ENCODE measurements at places on chromosomes 12 and 14.

DNA sequence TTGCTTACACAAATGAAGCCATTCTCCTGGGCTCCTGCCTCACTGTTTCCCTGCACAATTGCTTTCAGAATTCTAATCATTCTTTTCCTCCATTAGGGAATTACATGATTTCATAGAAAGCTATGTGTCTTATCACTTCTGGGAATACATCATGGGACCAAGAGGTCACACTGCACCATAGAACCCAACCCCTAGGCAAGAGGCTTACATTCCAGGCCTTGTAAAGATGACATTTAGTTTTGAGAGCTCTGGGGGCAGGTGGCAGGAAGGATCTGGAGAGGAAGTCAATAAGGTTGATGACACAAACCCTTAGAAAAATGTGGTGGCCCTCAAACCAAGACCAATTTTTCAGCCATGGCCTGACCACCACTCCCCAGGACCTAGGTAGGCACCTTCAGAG lies 57.1 kb downstream of the NUAK1 start:
- no peak for DNase-seq

DNA sequence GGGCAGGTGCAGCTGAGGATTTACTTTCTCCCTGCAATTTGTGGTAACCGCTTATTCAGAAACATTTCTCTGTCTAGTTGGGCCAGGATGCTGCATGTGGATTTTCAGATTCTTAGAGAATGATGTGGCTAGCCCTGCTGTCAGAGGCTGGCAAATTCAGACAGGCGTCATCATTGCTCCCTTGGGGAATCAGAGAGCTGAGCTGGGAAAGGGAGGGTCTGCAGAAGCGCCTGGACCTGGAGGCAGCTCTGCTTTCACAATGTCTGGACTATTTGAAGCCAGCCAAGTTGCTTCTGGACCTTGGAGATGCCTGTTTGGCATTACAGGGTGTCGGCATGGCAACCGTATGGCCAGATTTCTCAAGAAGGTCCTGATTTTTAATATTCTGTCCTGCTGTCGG lies 3.4 kb downstream of the GALNT16 start:
- no peak for DNase-seq

- DNase-seq, result no peak
Observed at GRCh38 chr14:94970941-94971730, 186.2 kb downstream of the DICER1 start.

- no peak for DNase-seq
Observed at GRCh38 chr14:38255408-38255672, 553 bp downstream of the CLEC14A start.

DNA sequence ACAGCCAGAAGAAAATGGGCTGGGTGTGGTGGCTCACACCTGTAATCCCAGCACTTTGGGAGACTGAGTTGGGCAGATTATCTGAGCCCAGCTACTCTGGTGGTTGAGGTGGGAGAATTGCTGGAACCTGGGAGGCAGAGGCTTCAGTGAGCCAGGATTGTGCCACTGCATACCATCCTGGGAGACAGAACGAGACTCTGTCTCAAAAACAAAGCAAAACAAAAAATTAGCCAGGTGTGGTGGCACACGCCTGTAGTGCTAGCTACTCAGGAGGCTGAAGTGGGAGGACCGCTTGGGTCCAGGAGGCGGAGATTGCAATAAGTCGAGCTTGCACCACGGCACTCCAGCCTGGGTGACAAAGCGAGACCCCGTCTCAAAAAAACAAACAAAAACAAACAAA lies 3.8 kb upstream of the EMP1 start:
- no peak for DNase-seq

DNA sequence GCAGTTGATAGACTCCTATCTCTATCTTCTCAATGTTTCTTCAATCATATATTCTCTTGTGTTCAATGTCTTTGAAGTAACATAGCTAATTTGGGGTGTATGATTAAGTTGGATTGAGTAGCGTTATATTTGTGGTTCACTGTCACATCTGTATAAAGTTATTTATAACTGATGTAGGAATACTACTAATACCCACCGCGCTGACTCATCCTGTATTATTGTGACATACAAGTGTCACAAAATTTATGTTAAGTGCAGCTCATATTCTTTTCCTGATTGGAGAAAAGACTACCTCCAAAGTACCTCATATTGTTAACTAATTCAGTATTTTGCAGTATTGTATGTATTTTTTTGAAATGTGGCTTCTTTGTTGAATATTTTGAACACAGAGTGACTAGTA lies 940.8 kb downstream of the SLC6A15 start:
- DNase-seq, result no peak

DNA sequence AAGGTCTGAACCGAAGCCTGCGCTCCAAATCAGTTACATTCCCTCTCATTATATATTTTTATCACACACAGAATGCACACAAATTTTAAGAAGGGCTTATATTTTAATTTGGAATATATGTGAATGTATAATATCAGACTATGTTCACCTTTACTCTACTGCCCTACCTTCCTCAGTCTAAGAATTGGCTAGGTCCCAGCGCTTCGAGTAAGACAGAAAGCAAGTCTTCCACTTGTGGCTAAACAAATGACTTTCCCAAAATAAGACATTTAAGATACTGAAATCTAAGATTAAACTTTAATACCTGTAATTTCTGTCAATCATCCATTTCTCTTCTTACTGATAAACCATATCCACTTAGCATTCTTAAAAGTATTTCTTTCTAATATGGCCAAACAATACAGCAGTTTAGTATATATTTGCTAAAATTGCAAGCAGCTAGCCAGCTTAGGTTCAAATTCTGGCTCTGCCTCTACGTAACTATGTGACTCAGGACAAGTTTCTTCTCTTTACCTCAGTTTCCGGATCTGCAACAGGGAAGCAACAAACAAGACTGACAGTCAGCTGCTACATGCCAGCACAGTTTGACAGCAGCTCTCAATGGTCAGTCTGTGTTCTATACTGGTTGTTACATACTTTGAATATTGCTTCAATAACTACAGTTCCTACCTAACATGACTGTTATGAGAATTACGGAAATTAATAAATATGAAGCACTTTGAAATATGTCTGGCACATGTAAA lies 2.0 kb downstream of the INTS13 start:
- DNase-seq, result peak; percentile 65

GRCh38 chr14:70658899-70659298 lies 17.2 kb downstream of the TTC9 start:
- peak; percentile 66 for DNase-seq

DNA sequence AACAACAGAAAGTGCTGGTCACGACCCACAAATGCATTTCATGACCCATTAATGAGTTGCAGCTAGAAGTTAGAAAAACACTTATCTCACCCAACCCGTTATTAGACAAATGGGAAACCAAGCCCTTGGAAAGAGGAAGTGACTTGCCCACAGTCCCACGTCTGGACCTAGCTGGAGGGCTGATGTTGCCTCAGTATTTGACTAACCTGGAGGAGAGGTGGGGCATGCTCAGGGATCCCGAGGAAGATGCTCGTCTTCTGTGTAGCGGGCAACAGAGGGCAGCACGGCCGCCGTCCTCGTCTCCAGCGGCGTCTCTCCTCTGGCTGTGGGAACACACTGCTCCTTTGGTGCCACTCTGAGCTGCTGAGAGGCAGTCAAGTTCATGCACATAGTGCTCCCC lies 12.7 kb downstream of the CCND2 start:
- DNase-seq, result peak; percentile 68

DNA sequence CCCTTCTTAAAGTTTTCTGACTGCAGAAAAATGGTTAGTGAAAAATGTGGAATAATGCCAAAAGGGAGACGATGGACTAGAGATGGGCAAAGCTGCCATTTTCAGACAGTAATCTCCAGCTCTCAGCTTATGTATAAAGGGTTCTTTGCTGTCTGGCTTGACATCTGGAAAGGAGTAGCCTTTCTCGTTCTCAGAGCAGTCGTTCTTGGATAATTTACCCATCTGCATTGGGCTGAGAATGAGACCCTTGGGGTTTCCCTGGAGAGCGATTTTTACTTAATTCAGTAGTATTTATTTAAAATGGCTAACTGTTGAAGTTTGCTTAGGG lies 1.2 kb downstream of the NUDT4 start:
- no peak for DNase-seq

DNA sequence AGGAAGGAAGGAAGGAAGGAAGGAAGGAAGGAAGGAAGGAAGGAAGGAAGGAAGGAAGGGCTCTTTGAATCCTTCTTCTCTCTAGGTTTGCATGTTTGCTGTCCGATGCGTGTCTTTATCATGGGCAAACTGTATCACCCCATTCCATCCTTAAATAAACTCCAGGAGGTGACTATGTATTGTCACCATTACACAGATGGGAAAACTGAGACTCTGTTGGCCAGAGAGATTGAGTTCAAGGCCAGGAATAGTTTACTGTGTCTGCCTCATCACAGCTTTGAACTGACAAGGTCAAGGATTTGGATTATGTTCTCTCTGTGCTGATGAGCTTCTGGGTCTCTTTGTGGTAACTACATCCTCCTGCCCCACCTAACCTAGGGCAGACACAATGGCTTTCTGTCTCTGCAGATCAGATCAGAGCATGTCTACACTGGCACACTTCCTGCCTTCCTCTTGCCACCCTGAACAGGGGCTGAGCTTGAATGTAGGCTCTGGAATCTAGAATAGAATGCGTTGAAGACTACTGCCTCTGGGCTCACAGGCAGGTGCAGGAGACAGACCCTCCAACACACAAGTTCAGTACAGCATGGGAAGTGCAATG lies 78.9 kb upstream of the MAP1LC3B2 start:
- DNase-seq, result no peak

DNA sequence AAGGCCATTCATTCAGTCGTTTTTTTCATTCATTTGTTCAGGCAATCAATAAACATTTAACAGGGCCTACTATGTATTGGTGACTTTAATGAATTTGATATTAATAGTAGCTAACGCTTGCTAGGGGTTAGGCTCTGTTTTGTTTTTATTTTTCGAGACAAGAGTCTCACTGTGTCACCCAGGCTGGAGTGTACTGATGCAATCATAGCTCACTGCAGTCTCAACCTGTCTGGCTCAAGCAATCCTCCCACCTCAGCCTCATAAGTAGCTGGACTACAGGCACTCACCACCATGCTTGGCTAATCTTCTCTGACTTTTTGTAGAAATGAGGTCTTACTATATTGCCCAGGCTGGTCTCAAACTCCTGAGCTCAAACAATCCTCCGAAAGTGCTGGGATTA lies 25.6 kb upstream of the MED13L start:
- peak; percentile 43 for DNase-seq

DNA sequence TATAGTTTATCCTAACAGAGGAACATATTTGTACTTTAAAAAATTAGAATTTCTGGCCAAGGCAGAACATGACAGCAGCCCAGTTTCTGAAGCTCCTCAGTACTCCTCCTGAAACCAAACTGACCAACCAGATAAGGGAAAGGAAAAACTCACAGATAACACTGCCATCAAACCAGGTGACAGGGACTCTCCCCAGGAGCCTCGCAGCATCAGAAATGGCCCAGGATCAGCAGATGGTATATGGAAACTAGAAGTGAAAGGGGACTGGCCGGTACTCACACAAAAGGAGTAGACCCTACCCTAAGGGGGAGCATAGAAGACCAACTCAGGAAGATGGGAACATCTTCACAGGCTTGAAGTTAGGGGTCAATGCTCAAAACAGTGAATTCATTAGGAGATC lies 22.0 kb downstream of the GALC start:
- no peak for DNase-seq

- DNase-seq, result no peak
Observed at GRCh38 chr12:12562016-12562483, 613 bp downstream of the DUSP16 start.

DNA sequence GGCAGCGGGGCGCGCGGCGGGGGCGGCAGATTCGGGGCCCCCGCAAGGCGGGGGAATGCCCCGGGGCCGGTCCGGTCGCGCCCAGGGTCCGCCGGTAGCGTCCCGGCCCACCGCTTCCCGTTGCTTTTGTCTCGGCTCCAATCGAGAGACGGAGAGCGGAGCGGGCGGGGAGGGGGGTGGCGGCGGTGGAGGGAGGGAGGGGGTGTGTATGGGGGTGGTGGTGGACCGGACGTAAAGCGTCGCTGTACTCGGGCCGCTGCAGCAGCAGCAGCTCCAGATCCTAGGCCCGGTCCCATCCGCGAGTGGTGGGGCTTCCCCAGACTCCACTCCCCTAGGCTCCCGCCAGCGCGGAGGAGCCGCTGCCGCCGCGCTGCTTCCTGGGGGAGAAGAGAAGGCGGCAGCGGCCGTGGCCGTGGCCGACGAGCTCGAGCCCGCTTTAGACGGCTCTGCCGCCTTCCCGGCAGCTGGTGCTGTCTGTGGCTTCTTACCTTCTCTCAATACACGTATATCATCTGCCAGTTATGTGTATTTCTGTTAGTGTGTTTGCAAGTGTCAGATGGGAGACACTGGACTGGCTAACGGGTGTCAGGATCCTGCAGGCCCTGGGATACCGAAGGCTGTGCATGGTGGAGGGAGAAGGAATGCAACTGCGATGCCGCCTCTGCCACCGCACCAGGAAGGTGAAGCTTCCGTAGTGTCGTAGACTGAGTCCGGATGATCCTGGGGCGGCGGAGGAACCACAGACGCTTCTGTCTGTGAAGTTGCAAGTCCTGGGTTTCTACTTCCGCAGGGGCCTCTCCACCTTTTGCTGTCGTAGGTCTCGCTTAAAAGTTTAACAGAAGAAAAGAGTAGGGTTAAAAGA lies 508 bp downstream of the CNOT2 start:
- peak; percentile 50 for DNase-seq

DNA sequence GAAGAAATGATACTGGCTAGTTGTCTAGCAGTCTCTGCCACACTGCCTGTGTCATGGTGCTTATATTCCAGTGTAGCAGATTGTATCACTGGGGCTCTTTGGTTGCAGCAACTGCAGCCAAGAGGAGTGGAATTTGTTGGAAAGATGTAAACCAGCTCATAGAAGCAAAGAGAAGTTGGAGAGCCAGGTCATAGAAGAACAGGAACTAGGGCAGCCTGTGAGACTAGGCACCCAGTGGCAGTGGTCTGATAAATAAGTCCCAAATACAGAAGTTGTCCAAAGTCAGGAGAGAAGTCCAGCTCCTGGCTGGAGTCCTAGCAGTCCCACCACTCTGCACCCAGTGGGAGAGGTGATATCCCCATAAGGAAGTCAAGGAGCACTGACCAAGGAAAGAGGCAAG lies 172.5 kb upstream of the ARID2 start:
- peak; percentile 75 for DNase-seq

- no peak for DNase-seq
Observed at GRCh38 chr14:92877757-92878431, 45.1 kb upstream of the CHGA start.

- no peak for DNase-seq
Observed at GRCh38 chr14:62158779-62159178, 396.6 kb downstream of the SNAPC1 start.

- no peak for DNase-seq
Observed at GRCh38 chr12:102326982-102327381, 129.3 kb upstream of the PMCH start.

DNA sequence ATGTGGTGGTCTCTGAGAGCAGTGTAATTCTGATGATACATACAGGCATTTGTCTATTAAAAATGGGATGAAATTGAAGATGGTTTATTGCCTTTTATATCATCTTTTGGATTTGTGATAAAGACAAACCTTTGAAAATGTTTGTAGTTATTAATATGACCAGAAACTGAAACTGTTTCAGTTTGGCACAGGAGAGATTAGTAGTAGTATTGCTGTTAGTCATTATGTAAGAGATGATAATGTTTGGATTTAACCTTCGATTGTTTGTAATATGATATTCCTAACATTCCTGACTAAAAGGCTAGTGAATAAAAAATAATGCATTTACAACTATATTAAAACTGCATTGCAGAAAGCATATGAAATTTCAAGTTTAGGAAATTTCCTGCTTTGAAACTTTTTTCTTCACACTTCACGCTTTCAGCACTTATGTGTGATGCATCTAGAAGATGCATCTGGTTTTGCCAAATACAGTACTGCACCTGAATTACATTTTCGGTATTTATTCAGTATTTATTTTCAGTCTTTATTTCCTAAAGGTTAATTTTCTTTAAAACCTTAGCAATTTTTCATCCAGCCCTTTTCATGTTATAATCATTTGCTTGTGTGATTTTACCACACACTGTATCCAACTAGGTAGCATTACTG lies 25.5 kb downstream of the ADIPOR2 start:
- no peak for DNase-seq

All from CD14-positive monocyte (primary cell).